ENCODE measurements at places on chromosomes 1 and 21.

GRCh38 chr1:153431928-153432327 is 15.6 kb downstream of the S100A7A start:
- H3K27ac ChIP-seq, result no peak overlapping the region
- H3K36me3 ChIP-seq, result no peaks in the 10 kb centered on the region
- H3K4me3 ChIP-seq, result no peak overlapping the region
- H3K27me3 ChIP-seq, result no peaks in the 10 kb centered on the region

- H3K4me3 ChIP-seq, result no peak overlapping the region
- H3K27me3 ChIP-seq, result no peaks in the 10 kb centered on the region
- H3K27ac ChIP-seq, result no peak overlapping the region
- H3K4me1 ChIP-seq, result no peaks in the 10 kb centered on the region
- H3K36me3 ChIP-seq, result peaks cover 3% of the 10 kb centered on the region
- no peak for DNase-seq
These were observed 8.2 kb downstream of the PI4KB start for GRCh38 chr1:151318975-151319374.

DNA sequence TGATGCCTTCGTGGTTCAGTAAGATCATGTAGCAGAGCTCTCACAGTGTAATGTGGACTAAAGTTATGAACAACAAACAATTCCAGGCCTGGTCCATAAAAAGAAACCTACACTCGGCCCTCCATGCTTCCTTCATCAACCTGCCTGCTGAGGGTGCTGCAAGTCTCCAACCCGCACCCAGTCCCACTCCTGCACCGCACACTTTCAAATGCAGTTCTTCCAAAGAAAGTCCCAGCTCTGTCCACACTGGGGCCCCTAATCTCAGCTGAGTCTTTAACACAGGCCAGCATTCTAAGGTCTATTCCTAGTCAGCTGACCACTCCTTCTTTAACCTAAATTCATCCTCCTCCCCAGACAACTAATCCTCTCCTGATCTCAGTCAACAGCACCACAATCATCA is 71.5 kb upstream of the NR5A2 start:
- H3K4me1 ChIP-seq, result peaks cover 7% of the 10 kb centered on the region
- peak; percentile 16 for DNase-seq
- no peaks in the 10 kb centered on the region for H3K36me3 ChIP-seq
- H3K4me3 ChIP-seq, result no peak overlapping the region

- no peaks in the 10 kb centered on the region for H3K27me3 ChIP-seq
- no peaks in the 10 kb centered on the region for H3K36me3 ChIP-seq
- H3K4me3 ChIP-seq, result no peak overlapping the region
- H3K27ac ChIP-seq, result no peak overlapping the region
- H3K4me1 ChIP-seq, result no peaks in the 10 kb centered on the region
These were observed 44.0 kb downstream of the PDE4B start for GRCh38 chr1:65836686-65837085.

GRCh38 chr1:84236256-84236655 is 65.3 kb upstream of the SAMD13 start:
- H3K27me3 ChIP-seq, result no peaks in the 10 kb centered on the region
- no peak overlapping the region for H3K27ac ChIP-seq
- no peak overlapping the region for H3K4me3 ChIP-seq
- H3K4me1 ChIP-seq, result no peaks in the 10 kb centered on the region

Data from neural progenitor cell (in vitro differentiated cells).